Endothelial cell (in vitro differentiated cells): ENCODE measurements at places on chromosomes 6 and 20. TPM values are rescaled to one million over a fixed set of nuclear protein-coding genes. Genes with fewer than 3 reads are reported as not detected.

Gene C4A
- 6.1 TPM for total RNA-seq

DNA sequence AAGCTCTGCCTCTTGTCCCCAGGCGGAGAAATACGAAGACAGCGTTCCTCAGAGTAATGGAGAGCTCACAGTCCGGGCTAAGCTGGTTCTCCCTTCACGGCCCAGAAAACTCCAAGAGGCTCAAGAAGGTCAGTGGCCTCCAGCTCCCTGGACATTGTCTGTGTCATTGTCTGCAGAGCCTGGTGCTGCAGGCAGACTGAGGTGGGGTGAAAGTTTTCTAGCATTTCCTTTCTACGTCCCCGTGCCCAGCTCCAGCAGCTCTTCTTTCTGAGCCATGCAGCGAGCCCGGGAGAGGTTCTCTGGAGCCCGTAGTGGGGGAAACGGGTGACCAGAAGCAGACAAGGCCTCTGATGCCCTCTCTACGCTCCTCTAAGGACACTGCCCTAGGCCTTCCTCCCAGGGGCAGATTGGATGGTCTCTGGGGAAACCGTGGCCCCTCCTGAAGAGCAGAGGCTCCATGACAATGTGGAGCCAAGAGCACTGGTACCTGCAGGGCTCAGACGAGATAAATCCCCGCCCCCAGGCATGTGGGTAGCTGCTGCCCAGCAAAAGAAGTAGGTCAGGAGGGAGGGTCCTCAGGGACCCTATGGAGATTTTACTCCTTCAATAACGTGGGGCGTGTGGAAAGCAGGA is 58.4 kb downstream of the EZR start:
- DNase-seq, result no peak

GRCh38 chr6:99492092-99492491 is 23.1 kb downstream of the USP45 start:
- DNase-seq, result no peak

Gene CPNE5
- 24.9 TPM for total RNA-seq

Gene MUCL3
- total RNA-seq, result not detected

GRCh38 chr6:137892271-137892708 is 25.2 kb downstream of the TNFAIP3 start:
- no peak for DNase-seq
